Lung microvascular endothelial cell (primary cell): ENCODE measurements at places on chromosomes 7 and 10. TPM values are rescaled to one million over a fixed set of nuclear protein-coding genes. Genes with fewer than 3 reads are reported as not detected.
A peak's percentile ranks its signal among the peaks of the same experiment; 100 is the strongest.

DNA sequence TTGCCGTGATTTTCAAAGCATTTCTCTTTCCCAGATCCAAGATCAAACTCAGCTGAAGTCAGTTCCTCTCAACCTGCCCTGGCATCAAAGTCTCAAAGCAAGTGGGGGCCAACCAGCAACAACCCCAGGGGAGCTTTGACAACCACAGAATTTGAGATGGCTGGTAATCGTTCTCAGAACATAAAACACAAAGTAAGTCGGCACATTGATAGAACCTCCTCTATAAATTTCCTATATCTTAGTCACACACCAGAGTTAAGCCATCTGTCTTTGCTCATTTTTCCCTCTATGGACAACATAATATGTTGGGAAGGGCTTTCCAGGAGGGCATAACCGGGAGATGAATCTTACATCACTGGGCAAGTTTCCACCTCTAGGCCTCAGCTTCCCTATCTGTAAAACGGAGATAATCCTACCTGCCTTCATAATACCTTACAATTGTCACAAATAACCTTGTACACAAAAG, 1.2 kb upstream of the DNAJC9 start:
- no peak for DNase-seq

DNA sequence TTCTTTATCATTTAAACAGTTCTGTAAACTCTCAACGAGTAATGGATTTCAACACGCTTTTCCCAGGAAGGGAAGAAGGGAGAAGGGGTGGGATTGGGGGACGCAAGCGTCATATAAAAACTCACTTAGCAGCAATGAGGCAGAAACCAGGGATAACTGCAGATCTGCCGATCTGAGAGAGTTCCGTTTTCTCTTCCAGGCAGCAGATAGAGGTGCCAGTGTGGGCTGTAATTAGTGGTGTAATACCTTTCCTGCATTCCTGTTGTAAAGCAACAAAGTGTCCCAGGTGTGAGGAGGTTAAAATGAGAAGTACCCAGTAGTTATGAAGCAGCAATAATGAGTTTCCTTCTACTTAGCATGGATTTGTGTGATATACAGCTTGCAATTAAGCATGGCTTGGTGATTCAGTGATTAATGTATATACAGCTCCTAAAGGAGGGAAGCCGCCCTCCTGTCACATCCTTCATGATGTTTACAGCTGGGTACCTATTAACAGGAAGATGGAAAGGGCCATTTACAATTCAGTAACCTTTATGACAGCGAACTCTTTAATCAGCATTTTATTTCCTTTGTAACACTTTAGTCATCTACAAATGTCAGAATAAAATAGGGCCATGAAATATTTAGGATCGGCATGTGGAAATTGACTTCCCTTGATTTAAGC, 271.9 kb downstream of the LRMDA start:
- DNase-seq, result no peak

GRCh38 chr7:101952355-101953247, 135.2 kb downstream of the CUX1 start:
- peak; percentile 93 for DNase-seq

DNA sequence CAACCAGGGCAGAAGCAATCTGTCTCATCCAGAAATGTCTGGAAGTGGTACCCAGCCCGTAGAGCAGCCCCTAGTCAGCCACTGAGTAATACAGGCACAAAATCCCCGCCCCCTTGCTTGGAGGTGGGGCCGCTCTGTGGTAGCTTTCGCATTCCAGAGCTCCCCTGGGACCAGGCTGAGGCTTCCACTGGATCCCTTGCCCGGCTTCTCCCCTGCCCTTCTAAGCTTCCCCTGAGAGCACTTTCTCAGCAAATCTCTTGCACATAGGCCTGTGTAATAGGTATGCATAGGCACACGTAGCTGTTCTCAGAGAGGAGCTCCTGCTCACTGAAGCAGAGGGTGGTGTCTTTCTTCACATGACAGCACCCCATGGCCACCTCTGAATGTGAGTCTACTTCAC, 144.2 kb downstream of the BMS1 start:
- no peak for DNase-seq

DNA sequence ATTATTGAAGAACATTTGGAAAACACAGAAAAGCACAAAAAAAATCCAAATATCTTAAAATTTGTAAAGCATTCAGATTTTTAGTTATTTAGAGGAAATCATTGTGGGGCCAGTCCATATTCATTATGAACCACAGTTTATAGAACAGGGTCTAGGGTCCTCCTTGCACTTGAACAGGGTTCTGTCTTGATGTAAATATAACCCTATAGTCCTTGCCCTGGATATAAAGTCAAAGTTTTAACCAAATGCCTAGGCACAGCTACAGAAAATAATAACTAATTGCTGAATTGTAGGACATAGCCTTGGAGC, 25.6 kb downstream of the CASP7 start:
- DNase-seq, result no peak

DNA sequence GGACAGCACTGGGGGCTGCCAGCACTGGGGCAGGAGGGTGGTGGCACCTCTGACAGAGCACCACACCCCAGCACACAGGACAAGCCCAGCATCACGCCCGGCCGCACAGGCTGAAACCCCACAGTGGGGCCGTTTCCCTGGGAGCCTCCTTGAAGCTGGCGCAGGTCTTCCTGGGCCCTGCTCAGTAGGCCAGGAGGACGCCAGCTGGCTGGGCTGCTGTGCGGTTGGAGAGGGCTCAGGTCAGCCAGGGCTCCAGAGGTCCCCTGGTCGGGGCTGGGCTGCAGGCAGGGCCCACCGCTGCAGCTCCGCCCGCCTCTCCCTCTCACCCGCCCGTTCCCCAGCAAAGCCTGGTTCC, 137.3 kb downstream of the TCERG1L start:
- no peak for DNase-seq

DNA sequence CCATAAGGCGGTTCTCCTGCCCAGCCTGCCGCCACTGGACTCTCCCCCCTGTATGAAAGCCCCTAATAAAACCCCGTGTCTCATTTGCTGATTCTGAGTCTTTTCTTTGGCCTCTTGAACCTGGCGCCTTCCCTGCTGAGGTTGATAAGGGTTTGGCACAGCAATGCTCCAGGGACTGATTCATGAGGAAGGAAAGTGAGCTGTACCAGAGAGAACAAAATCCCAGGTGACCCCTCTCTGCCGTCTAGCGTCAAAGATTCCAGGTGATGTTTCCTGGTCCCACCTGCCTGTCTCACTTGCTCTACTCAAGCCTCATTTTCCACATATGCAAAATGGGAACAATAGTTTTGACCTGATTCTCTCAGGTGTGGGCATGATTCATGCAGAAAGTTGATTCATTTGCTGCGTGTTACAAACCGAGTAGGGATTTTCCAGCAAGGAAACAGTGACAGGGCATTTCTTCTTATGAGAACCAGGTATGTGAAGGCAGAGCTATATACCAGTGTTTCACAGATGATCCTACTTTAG, 730.6 kb upstream of the IGFBP3 start:
- DNase-seq, result no peak

GRCh38 chr7:31796375-31796774, 109.4 kb downstream of the PPP1R17 start:
- no peak for DNase-seq

- peak; percentile 44 for DNase-seq
These were observed 30.0 kb upstream of the MSRB2 start for GRCh38 chr10:23065181-23065948.

DNA sequence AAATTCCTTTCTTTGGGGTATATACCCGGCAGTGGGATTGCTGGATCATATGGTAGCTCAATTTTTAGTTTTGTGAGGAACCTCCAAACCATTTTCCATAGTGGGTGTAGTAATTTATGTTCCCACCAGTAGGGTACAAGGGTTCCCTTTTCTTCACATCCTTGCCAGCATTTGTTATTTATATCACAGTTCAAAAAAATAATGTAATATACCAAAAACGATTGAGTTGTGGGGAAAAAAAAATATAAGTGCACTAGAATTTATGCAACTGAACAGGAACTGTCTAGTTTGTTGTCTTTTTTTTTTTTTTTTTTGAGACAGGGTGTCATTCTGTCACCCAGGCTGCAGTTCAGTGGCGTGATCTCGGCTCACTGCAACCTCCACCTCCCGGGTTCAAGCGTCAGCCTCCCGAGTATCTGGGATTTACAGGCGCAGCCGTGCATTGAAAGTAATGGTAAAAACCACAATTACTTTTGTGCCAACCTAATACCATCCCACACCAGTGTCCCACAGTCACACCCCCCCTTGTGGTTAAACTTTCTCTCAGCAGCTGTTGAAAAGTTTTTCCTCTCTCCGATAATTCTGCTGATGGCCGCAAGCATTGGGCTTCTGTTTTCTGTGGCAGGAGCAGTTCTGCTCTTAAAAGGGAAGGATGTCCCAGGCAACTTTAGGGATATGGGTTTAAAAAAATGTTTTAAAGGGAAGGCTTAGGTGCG, 6.8 kb upstream of the LAT2 start:
- peak; percentile 82 for DNase-seq

DNA sequence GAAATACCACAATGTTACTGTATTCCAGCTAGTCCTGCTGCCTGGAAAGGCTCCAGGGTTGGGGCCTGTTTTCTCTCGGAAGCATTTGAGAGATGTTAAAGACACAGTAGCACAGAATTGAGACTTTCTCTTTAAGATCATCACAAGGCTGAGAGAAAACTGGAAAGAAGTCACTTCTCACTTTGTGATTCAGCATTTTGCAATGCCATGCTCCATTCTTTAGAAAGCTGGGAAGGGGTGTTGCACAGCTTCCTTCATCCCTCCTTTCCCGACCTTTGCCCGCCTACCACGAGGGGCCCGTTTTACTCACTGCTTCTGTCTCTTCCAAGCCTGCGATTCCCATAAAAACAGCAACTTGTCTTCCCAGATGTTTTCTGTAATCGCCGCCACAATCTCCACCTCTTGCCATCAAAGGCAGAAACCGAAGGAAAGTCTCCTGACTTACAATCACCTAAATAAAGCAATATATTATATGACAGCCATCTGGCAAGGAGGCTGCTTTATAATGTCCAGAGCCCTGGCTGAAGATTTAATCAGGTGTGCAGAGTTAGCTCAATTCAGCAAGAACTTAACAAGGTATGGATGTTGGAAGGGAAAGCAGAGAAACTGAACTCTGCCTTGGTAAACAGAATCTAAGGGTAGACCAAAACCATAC, 18.9 kb downstream of the NOD1 start:
- no peak for DNase-seq

DNA sequence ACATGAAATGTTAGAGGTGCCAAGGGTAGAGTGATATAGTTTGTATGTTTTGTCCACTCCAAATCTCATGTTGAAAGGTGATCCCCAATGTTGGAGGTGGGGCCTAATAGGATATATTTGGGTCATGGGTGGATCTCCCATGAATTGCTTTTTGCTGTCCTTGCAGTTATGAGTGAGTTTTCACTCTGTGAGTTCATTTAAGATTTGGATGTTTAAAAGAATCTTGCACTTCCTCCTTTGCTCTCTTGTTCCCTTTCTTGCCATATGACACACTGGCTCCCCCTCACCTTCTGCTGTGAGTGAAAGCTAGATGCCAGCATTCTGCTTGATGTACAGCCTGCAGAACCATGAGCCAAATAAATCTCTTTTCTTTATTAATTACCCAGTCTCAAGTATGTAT, 269.2 kb downstream of the ZWINT start:
- DNase-seq, result no peak

DNA sequence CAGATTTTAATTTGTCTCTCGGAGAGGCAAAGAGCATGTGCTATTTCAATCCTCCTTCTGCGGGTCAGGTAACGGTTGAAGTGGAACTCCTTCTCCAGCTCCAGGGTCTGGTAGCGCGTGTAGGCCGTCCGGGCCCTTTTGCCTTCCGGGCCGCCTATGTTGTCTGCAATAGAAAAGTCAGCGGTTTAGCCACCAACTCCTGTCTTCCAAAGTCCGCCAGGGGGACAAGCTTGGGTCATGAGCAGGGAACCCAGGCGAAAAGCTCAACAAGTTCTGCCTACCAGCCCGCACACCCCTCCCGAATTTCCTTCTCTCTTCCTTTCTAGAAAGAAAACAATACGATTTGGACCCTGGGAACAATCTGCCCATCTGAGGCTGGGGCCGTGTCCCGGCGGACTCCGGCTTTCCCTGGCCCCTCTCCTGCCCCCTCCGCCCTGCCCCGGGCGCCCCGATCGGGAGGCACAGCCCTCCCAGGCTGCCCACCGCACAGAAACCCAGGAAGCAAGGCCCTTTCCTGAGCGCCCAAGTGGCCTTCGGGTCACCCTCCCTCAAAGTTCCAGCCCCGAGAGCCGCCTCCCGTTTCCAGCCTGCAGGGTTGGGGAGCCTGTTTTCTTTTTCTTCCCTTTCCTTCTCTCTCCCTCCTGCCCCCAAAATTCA, 1.4 kb downstream of the HOXA5 start:
- peak; percentile 81 for DNase-seq

- peak; percentile 91 for DNase-seq
These were observed 141.3 kb downstream of the NRP1 start for GRCh38 chr10:33193057-33193700.

GRCh38 chr7:27367933-27368549, 125.4 kb downstream of the EVX1 start:
- no peak for DNase-seq

- DNase-seq, result no peak
These were observed 53.7 kb upstream of the MACC1 start for GRCh38 chr7:20270867-20271266.

- no peak for DNase-seq
These were observed 7.8 kb downstream of the GPER1 start for GRCh38 chr7:1095621-1096155.

- DNase-seq, result no peak
These were observed 160.4 kb downstream of the HDAC9 start for GRCh38 chr7:18655912-18656311.

- DNase-seq, result no peak
These were observed 559 bp upstream of the STEAP2 start for GRCh38 chr7:90210981-90211380.

- DNase-seq, result no peak
These were observed 9.3 kb upstream of the IL2RA start for GRCh38 chr10:6071181-6072175.

The UTF1 gene
- total RNA-seq, result not detected in 2 replicates

The KCNIP2 gene
- under 0.01 and 0.20 TPM in 2 replicates for total RNA-seq

The GNGT1 gene
- not detected in 2 replicates for total RNA-seq

The DPYSL4 gene
- 0.40 and 11.8 TPM in 2 replicates for total RNA-seq

The TRIM50 gene
- not detected in 2 replicates for total RNA-seq

The OGDHL gene
- 0.20 and 0.22 TPM in 2 replicates for total RNA-seq

The C7orf33 gene
- total RNA-seq, result not detected in 2 replicates

The RBP4 gene
- not detected in 2 replicates for total RNA-seq

The PKD2L1 gene
- not detected in 2 replicates for total RNA-seq

The SMARCD3 gene
- total RNA-seq, result 0.79 and 2.0 TPM in 2 replicates

The SEMA3E gene
- total RNA-seq, result under 0.01 and 0.20 TPM in 2 replicates

The CNTNAP2 gene
- under 0.01 TPM in 1 of 2 replicates, not detected in the other for total RNA-seq

The GNAI1 gene
- total RNA-seq, result 13.9 and 16.1 TPM in 2 replicates
